ENCODE measurements at places on chromosomes 4 and X. TPM values are rescaled to one million over a fixed set of nuclear protein-coding genes. Genes with fewer than 3 reads are reported as not detected.

Gene CCDC149
- total RNA-seq, result 7.0 TPM

- H3K36me3 ChIP-seq, result no peaks in the 10 kb centered on the region
- no peak overlapping the region for H3K4me3 ChIP-seq
- DNase-seq, result no peak
- H3K4me1 ChIP-seq, result no peaks in the 10 kb centered on the region
- no peak overlapping the region for H3K27ac ChIP-seq
Measured at GRCh38 chr4:181538431-181538830, 704.8 kb upstream of the TENM3 start.

GRCh38 chr4:151955721-151956380 lies 195.0 kb upstream of the GATB start:
- no peak overlapping the region for H3K4me3 ChIP-seq
- DNase-seq, result peak; percentile 54
- H3K27ac ChIP-seq, result no peak overlapping the region
- H3K27me3 ChIP-seq, result peaks cover 3% of the 10 kb centered on the region

DNA sequence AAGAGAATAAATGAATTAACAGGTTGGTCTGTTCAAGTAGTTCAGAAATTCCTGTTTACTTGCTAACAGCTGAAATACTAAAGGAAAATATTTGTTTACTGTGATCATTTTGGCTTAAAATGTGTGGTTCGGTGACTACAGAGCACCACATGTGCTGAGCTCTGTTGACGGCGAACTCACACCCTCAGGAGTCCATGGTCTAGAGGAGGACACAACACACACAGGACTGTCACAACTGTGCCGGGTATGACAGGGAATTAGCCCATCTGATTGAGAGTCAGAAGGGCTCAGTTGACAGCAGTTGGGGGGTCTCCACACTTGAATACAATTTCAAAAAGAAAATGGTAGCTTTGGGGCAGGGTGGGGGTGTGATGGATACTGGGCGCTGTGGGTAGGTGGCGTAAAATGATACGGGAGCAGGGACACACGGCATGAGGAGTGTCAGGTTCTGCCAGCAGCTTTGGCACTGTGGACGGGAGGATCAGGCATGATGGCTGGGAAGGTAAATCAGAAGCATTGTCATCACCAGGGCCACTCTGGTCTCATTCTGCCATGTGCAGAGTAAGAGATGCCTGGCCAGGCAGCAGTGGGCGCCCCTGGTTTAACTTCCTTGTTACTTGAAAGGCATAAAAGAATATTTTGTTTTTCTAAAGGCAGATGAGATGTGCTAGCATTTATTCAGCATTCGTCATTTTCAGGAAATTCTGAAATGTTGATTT lies 33.3 kb downstream of the CLDN22 start:
- no peaks in the 10 kb centered on the region for H3K27me3 ChIP-seq
- peaks cover 45% of the 10 kb centered on the region for H3K36me3 ChIP-seq
- no peak overlapping the region for H3K27ac ChIP-seq
- no peak overlapping the region for H3K4me3 ChIP-seq
- H3K4me1 ChIP-seq, result peaks cover 13% of the 10 kb centered on the region

- H3K27me3 ChIP-seq, result peaks cover 12% of the 10 kb centered on the region
- H3K4me3 ChIP-seq, result no peak overlapping the region
- H3K27ac ChIP-seq, result no peak overlapping the region
- no peaks in the 10 kb centered on the region for H3K4me1 ChIP-seq
- DNase-seq, result peak; percentile 3
- no peaks in the 10 kb centered on the region for H3K36me3 ChIP-seq
Measured at GRCh38 chr4:40289366-40290188, 45.6 kb upstream of the CHRNA9 start.

- H3K27me3 ChIP-seq, result no peaks in the 10 kb centered on the region
- H3K36me3 ChIP-seq, result no peaks in the 10 kb centered on the region
- no peak overlapping the region for H3K4me3 ChIP-seq
- no peak overlapping the region for H3K27ac ChIP-seq
- no peaks in the 10 kb centered on the region for H3K4me1 ChIP-seq
Measured at GRCh38 chr4:32775049-32775448, 2054.9 kb downstream of the PCDH7 start.
